Heart left ventricle (tissue), 16 donors: ENCODE measurements at places on chromosomes 1 and 21.

DNA sequence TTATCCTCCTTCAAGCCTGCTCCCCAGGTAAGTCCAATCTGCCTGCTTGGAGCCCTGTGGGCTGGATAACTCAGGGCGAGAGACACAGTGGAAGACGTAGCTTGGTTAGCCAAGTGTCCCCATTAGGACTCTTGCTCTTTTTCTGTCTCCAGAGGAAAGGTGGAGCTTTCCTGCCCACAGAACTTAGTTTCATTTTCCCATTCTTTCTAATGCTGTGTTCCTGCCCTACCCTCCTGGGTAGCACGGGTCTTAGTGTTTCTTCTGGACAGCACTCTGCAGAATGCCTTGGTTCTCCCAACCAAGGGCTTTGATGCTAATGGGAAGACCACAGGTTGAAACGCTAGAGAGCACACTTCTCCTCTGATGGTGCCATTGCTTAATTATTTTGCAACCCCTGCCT, 92.5 kb upstream of the LRRC8D start:
- peak overlapping the region; percentile 20 for H3K4me3 ChIP-seq
- no peak for DNase-seq
- H3K27me3 ChIP-seq, result no peaks in the 10 kb centered on the region
- no peaks in the 10 kb centered on the region for H3K36me3 ChIP-seq
- H3K27ac ChIP-seq, result peak overlapping the region; percentile 69

- no peaks in the 10 kb centered on the region for H3K27me3 ChIP-seq
- DNase-seq, result no peak
- no peaks in the 10 kb centered on the region for H3K36me3 ChIP-seq
- H3K27ac ChIP-seq, result no peak overlapping the region
- H3K4me3 ChIP-seq, result no peak overlapping the region
- no peaks in the 10 kb centered on the region for H3K4me1 ChIP-seq
Observed at GRCh38 chr1:242605521-242605920, 81.0 kb upstream of the PLD5 start.

- H3K36me3 ChIP-seq, result no peaks in the 10 kb centered on the region
- H3K4me3 ChIP-seq, result no peak overlapping the region
- no peaks in the 10 kb centered on the region for H3K4me1 ChIP-seq
- DNase-seq, result no peak
- no peaks in the 10 kb centered on the region for H3K27me3 ChIP-seq
- no peak overlapping the region for H3K27ac ChIP-seq
Observed at GRCh38 chr1:90149101-90149500, 154.2 kb downstream of the ZNF326 start.

DNA sequence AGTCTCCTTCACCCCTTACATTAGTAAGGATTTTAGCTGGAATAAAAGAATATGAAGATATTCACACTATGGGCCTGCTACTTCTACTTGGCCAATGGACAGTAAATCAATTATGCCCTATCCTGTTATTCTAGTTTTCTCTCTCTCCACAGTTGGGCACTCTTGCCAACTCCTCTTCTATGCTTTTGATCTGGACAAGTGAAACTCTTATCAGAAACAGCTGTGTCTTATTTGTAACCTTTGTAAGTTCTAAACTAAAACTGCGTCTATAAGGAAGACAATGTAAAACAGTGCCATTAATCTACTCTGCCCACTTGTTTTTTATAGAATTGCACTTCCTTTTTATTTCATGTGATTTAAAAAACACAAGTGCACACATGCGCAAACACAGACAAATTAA, 244.0 kb upstream of the DMRTA2 start:
- no peaks in the 10 kb centered on the region for H3K27me3 ChIP-seq
- H3K27ac ChIP-seq, result no peak overlapping the region
- H3K4me1 ChIP-seq, result peaks cover 8% of the 10 kb centered on the region

- H3K4me3 ChIP-seq, result no peak overlapping the region
- no peaks in the 10 kb centered on the region for H3K36me3 ChIP-seq
- H3K27me3 ChIP-seq, result no peaks in the 10 kb centered on the region
- DNase-seq, result no peak
Observed at GRCh38 chr1:189211742-189212141, 1265.9 kb downstream of the BRINP3 start.

GRCh38 chr1:26733982-26734381, 38.2 kb downstream of the ARID1A start:
- H3K27ac ChIP-seq, result no peak overlapping the region
- peaks cover 65% of the 10 kb centered on the region for H3K36me3 ChIP-seq
- H3K27me3 ChIP-seq, result no peaks in the 10 kb centered on the region

- no peaks in the 10 kb centered on the region for H3K4me1 ChIP-seq
- no peaks in the 10 kb centered on the region for H3K27me3 ChIP-seq
- no peak for DNase-seq
- H3K4me3 ChIP-seq, result no peak overlapping the region
- no peak overlapping the region for H3K27ac ChIP-seq
Observed at GRCh38 chr21:32534113-32534512, 51.2 kb downstream of the TCP10L start.

DNA sequence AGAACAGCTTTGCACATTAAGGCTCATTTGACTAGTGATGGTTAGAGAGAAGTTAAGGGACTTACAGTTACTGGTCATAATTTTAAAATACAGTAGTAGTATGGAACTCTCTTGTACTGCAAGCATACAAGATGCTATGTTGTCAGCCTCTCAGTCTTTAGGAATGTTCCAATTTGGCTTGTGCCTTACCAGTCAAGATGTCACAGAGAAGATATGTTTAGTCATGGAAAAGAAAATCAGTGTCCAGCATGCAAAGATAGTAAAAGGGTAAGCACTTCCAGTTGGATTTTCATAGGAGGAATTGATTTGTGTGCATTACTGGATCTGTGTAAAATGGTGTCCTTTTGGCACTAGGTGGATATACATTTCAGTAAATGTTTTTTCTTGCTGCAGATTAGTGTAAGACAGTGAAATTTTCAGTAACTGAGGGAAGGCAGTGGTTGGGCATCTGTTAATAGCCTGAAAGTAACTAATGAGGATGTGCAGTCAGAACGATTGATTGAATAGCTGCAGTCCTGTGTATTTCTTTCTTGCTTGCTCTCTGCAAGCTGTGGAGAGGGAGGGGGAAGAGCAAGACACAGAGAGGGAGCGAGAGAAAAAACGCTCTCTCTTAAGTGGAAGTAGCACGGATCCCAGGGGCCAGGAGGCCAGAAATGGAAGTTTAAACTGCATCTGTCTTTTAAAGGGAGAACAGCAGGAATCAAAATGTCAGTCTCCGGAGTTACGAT, 108.2 kb downstream of the CLEC20A start:
- H3K27ac ChIP-seq, result no peak overlapping the region
- H3K36me3 ChIP-seq, result no peaks in the 10 kb centered on the region
- peaks cover 20% of the 10 kb centered on the region for H3K4me1 ChIP-seq
- H3K27me3 ChIP-seq, result no peaks in the 10 kb centered on the region
- DNase-seq, result no peak

DNA sequence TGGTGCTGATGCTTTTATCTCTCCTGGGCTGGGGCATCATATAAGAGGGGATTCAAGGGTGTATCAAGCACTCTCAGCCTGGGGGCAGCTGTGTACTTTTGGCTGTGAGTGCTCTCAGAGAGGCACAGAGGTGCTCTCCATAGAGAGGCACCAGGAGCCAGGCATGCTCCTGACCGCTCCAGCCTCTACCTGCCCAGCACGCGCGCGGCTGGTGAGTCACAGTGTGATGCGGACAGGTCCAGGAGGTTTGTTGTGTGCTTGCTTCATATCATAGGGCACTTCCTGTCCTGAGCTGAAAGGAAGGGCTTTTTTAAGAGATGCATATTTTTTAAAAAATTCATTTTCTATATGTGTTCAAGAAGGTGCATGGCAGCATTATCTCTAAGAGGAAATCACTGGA, 93.6 kb upstream of the BCAR3 start:
- no peaks in the 10 kb centered on the region for H3K27me3 ChIP-seq
- H3K4me3 ChIP-seq, result no peak overlapping the region
- DNase-seq, result no peak
- H3K36me3 ChIP-seq, result no peaks in the 10 kb centered on the region

GRCh38 chr1:154607106-154607608, 829 bp downstream of the ADAR start:
- no peak for DNase-seq
- H3K4me3 ChIP-seq, result peak overlapping the region; percentile 70
- H3K4me1 ChIP-seq, result peaks cover 22% of the 10 kb centered on the region
- no peaks in the 10 kb centered on the region for H3K27me3 ChIP-seq

GRCh38 chr1:10969267-10969970, 43.0 kb upstream of the TARDBP start:
- H3K4me3 ChIP-seq, result no peak overlapping the region
- peaks cover 4% of the 10 kb centered on the region for H3K4me1 ChIP-seq
- DNase-seq, result no peak
- H3K36me3 ChIP-seq, result no peaks in the 10 kb centered on the region
- H3K27me3 ChIP-seq, result no peaks in the 10 kb centered on the region
- H3K27ac ChIP-seq, result no peak overlapping the region

GRCh38 chr1:227299688-227300087, 18.6 kb downstream of the CDC42BPA start:
- DNase-seq, result no peak
- no peaks in the 10 kb centered on the region for H3K27me3 ChIP-seq
- no peak overlapping the region for H3K4me3 ChIP-seq
- peaks cover 11% of the 10 kb centered on the region for H3K4me1 ChIP-seq
- H3K27ac ChIP-seq, result peak overlapping the region; percentile 44
- no peaks in the 10 kb centered on the region for H3K36me3 ChIP-seq

DNA sequence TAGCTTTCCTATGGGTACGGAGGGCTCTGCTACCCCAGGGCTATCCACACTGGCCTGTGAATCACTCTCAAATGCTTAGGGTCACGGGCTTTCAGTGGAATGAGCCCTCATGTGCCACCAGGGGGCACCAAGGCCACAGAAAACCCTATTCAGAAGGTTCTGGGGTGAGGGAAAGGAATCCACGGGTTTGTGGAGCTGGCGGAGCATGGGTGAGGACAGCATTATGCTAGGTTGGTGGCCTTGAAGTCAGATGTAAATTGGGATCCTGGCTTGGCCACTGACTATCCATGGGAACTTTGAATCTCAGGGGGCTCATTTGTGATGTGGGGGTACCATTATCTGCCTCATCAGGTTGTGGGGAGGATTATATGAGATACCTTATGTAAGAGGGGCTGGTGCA, 5.1 kb upstream of the LAMTOR5 start:
- no peak overlapping the region for H3K27ac ChIP-seq
- H3K27me3 ChIP-seq, result no peaks in the 10 kb centered on the region

DNA sequence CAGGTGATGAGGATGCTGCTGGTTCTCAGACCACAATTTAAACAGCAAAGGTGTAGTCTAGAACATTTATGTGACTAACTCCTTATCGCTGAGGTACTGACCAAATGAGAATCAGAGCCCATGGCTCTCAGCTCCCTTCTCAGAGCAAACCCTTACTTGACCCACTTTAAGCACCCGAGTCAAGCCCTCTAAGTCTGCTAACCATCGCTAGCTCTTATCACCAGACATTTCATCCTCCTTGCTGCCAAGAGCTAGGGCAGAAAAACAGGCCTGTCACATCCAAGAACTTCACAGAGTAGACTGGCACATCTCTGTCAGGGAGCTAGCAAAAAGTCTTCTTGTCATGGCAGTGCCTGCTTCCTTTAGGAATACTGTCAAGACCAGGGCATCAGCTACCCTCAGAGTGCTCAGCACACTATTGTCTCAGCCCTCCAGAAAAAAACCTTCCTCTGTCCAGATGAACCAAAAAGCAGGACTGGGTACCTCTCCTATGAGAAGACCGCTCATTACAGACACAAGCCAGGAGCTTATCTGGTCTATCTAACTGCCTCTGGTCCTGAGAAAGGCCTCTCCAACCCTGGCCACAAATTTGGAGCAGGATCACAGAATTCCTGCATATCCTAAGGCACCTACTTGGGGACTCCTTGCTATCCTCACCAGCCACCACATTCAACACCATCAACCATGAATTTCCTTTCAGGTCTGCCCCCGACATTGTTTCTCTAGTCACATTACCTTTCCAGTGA, 26.2 kb downstream of the ERI3 start:
- H3K36me3 ChIP-seq, result no peaks in the 10 kb centered on the region
- peaks cover 27% of the 10 kb centered on the region for H3K4me1 ChIP-seq
- no peak for DNase-seq
- H3K27me3 ChIP-seq, result no peaks in the 10 kb centered on the region
- H3K4me3 ChIP-seq, result no peak overlapping the region
- H3K27ac ChIP-seq, result no peak overlapping the region

DNA sequence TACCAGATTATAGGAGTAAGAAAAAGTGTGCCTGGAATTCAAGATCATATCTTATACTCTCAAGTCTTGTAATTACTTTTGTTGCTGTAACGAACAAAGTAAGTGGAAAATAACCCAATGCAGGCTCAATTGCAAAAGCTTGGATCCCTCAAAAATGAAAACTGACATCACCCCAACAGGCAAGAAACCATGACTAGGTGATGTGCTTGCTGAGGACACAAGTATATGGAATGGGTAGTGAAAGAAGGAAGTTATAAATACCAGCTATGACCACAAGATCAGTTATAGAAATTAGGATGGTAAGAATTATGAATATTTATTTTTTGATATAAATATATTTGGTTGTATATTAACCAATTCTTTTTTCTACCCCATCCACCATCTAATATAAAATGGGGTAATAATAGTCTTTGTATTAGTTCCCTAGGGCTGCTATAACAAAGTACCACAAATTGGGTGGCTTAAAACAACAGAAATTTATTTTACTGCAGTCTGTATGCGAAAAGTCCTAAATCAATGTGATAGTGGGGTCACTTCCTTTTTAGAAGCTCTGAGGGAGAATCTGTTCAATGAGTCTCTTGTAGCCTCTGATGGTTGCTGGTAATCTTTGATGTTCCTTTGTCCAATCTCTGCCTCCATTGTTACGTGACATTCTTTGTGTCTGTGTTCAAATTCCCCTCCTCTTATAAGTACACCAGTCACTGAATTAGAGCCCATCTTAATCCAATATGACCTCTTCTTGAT, 45.0 kb downstream of the DUSP10 start:
- H3K27ac ChIP-seq, result no peak overlapping the region
- H3K4me1 ChIP-seq, result no peaks in the 10 kb centered on the region
- H3K27me3 ChIP-seq, result no peaks in the 10 kb centered on the region
- H3K36me3 ChIP-seq, result peaks cover 3% of the 10 kb centered on the region

DNA sequence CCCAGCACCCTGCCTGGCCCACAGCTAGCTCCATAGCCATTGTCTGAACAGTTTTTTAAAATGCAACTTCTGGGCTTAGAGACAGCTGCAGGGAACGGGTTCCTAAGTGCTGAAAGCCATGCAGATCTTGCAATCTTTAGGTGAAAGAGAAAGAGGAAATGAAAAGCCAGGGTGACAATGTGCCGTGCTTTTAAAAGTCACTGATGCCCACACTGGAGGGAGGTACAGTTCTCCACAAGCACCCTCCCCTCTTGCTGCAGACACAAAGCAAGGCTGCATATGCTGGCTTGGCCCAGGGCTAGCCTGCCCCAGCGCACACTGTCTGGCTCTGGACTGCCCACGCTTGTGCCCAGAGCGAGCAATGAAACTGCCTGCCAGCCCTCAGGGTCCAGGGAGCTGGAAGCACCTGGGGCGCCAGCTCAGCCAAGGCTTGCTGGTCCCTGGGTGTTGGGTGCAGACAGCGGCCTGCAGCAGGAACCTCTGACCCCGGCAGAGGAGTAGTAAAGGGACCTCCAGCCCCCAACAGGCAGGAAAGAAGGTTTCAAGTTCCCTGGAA, 70.4 kb downstream of the AJAP1 start:
- no peaks in the 10 kb centered on the region for H3K36me3 ChIP-seq
- H3K27me3 ChIP-seq, result peaks cover 4% of the 10 kb centered on the region
- no peak overlapping the region for H3K4me3 ChIP-seq
- no peak for DNase-seq
- no peaks in the 10 kb centered on the region for H3K4me1 ChIP-seq
- H3K27ac ChIP-seq, result no peak overlapping the region
